ENCODE measurements at places on chromosomes 6 and 20. TPM values are rescaled to one million over a fixed set of nuclear protein-coding genes. Genes with fewer than 3 reads are reported as not detected.

The CRISP3 gene
- total RNA-seq: not detected

The C6orf58 gene
- total RNA-seq: not detected

GRCh38 chr6:88899569-88900316, 63.7 kb downstream of the RNGTT start:
- H3K27ac ChIP-seq: no peak overlapping the region
- H3K4me3 ChIP-seq: no peak overlapping the region
- no peaks in the 10 kb centered on the region for H3K27me3 ChIP-seq
- peaks cover 21% of the 10 kb centered on the region for H3K36me3 ChIP-seq

The LAMA5 gene
- total RNA-seq: 0.80 TPM

- H3K4me3 ChIP-seq: no peak overlapping the region
- peaks cover 16% of the 10 kb centered on the region for H3K36me3 ChIP-seq
- H3K27me3 ChIP-seq: peaks cover 8% of the 10 kb centered on the region
- DNase-seq: no peak
Observed at GRCh38 chr6:108820006-108820405, 28.2 kb upstream of the ARMC2 start.

The UBD gene
- not detected for total RNA-seq
